Stimulated activated CD8-positive, alpha-beta memory T cell treated with anti-CD3 and anti-CD28 coated beads, Interleukin-4, amount 100 ng/mL, for 1 hour (primary cell): ENCODE measurements at places on chromosomes 7 and 10.

- DNase-seq = no peak
These were observed 206.9 kb upstream of the PHYHIPL start for GRCh38 chr10:58969576-58969975.

DNA sequence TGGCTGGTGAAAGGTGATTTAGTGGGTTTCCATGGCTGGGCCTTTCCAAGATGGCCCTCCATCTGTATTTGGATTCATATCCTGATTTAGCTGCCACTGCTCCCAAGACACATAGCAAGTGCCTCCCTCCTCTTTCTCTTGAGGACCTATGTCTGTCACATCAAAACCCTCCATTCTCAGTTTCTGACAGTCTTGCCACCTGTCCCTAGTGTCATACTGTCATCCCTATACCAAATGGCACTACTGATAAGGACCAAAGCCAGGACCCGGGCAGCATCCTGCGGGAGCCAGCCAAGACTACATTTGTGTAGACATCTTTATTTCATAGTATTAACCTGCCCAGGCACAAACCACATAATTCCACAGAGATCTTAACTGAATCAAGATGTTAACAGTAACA, 34.8 kb downstream of the PNLIPRP2 start:
- no peak for DNase-seq

DNA sequence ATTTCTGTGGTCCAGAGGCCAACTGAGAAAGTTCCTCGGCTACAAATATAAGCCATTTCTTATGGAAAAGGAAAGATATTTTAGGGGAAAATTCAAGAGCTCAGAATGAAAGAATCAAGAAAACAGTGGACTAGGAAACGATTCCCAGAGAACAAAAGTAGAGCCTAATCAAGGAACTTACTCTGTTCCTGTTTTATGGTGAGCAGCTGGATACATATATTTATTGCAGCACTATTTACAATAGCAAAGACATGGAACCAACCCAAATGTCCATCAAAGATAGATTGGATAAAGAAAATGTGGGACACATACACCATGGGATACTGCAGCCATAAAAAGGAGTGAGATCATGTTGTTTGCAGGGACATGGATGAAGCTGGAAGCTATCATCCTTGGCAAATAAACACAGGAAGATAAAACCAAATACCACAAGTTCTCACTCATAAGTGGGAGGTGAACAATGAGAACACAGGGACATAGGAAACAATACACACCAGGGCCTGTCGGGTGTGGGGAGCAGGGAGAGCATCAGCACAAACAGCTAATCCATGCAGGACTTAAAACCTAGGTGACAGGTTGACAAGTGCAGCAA, 298.7 kb downstream of the THSD7A start:
- DNase-seq = no peak

- no peak for DNase-seq
These were observed 13.1 kb downstream of the GNAT3 start for GRCh38 chr7:80498481-80499349.

GRCh38 chr10:119863951-119864565, 8.6 kb downstream of the MCMBP start:
- DNase-seq = no peak

DNA sequence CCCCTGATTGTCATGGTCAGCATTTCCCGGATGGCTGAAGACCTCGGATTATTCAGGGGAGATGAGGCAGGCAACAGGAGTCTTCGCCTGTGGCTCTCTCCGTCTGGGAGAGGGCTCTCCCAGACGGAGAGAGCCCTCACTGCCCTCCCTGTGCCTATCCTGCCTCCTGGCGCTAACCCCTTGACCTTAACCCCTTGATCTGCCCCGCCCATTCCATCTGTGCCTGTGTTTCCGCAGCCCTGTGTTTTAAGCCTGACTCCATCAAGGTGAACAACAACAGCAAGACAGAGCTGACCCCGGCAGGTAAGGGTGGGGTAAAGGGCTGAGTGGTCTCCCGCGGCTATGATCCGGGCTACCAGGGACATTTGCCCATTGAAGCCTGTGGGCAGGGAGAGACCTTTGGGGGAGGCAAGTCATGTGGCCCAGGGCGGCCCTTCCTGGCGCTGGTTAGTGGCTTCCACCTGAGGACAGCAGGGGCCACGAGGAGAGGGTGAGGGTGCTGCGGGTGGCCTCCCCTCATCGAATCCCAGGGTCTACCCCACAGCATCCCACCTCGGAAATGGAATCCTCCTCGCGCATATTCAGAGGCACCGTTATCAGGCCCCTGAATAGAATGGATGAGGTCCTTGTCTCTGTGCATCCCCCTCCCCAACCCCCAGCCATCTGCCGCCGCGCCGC, 4.2 kb upstream of the MUC12 start:
- DNase-seq = no peak

DNA sequence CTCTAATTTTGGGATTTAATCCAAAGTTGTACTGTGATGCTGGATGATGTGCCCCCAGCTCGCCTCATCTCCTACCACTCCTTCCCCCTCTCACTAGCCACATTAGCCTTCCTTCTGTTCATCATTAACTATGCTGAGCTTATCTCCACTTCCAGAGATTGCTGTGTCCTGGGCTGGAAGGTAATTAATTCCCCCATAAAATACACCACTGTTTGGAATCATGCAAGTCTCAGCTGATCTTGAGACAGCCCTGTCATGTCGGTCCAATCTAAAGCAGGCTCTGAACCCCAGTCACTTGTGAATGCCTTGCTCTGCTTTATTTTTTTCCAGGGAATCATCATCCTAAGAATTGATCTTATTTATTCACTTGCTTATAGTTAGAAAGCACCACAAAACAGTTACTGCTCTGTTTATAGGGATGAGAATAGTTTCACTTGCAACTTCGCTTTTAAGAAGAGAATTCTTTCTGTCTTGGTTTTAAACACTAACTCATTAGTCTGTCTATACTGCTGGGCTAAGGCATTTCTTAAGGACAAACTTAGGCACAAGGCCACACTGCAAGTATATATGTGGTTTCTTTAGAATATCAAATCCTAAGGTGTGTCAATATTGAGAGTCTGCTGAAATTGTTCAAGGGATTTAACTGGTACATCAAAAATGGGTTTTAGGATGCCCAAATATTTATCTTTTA, 341.1 kb upstream of the SEMA3A start:
- no peak for DNase-seq
